ENCODE measurements at places on chromosomes 6 and 20. TPM values are rescaled to one million over a fixed set of nuclear protein-coding genes. Genes with fewer than 3 reads are reported as not detected.

The MYBL2 gene
- total RNA-seq, result 29.8 TPM

DNA sequence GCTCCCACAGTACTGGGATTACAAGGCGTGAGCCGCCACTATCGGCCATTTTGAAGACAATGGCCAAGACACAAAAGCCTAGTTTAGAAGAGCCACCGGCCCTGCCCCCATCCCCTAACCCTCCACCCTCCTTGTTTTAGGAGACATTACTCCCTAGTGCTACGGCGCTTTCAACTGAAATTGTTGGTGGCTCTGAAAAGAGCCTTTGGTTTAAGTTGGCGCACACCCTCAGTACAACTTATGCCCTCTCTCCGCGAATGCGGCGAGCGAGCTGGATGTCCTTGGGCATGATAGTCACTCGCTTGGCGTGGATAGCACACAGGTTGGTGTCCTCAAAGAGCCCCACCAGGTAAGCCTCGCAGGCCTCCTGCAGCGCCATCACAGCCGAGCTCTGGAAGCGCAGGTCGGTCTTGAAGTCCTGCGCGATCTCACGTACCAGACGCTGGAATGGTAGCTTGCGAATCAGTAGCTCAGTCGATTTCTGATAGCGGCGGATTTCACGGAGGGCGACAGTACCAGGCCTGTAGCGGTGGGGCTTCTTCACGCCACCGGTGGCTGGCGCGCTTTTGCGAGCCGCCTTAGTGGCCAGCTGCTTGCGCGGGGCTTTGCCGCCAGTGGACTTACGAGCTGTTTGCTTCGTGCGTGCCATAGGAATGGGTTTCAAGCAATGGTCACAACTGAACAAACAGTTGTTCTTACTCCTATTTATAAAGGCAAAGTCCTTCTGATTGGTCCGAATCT is 114.9 kb upstream of the BTN3A2 start:
- DNase-seq, result peak; percentile 65

- no peak for DNase-seq
Observed at GRCh38 chr20:59688999-59689398, 84.7 kb downstream of the PHACTR3 start.

The ATAT1 gene
- total RNA-seq, result 0.16 TPM

- DNase-seq, result no peak
Observed at GRCh38 chr6:81792826-81793225, 40.3 kb upstream of the TENT5A start.

The ULBP1 gene
- 1.5 TPM for total RNA-seq

DNA sequence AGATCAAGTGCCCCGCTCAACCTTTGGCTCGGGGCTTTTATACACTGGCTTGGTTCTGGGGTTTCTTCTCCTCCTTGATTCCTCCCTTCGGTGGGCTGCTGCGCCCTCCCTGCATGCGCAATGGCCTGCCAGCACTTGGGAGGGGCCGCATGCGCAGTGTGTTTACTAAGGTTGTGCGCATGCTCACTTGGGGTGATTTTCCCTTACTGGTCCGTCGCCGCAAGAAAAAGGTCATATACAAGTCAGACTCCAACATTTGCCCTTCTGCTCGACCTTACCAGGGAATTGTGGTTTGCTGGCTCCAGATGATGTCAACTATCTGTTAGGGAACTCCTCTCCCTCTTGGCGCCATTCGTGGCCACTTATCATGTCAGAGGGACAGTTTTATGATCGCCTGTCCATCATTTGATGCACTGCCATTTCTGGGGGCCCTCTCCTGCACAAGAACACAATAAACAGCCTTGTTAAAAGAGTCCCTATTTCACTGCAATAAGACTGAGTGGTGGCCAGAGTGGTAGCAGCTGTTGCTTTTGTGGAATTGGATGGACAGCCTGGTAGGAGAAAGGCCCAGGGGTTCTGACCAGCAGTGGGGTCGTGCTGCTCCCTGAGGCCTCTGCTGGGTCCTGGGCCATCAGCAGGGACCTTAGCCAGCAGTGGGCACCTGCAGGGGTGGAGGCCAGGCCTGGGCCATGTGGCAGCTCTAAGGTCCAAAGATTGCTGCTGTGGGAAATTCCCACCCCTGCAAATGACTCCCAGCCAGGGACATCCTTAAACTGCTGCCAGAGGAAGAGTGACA is 2.8 kb upstream of the LBP start:
- no peak for DNase-seq

GRCh38 chr20:59448851-59449444 is 148.5 kb downstream of the EDN3 start:
- DNase-seq, result no peak

DNA sequence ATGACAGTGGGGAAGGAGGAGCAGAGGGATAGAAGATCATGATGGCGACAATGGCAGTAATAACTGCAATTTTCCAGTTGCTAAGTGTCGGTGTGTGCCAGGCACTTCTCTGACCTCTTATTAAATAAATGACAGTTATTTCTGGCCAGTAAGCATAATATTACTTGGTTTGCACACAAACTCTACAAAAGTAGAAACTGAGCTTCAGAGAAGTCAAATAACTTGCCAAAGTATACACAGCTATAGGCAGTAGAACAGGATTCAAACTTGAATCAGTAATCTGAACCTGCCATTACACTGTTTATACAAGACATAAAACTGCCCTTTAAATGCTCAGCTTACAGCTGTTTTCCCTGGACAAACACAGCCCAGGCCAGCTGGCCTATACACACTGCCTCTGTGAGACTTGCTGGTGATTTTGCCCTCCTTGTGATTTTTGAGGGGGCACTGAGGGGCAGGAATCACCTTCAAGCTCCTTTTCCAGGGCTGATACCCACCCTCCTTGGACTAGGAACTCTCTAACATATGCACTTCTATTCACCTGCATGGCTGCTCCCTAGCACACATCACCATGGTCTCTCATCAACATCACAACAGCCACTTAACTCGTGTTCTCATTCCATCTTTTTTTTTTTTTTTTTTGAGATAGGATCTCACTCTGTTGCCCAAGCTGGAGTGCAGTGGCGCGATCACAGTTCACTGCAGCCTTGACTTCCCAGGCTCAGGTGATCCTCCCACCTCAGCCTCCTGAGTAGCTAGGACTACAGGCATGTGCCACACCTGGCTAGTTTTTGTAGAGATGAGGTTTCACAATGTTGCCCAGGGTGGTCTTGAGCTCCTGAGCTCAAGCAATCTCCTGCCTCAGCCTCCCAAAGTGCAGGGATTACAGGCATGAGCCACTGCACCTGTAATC is 63.6 kb downstream of the SLC23A2 start:
- no peak for DNase-seq

The ATRN gene
- total RNA-seq, result 6.6 TPM

The VGLL2 gene
- total RNA-seq, result not detected

- DNase-seq, result peak; percentile 60
Observed at GRCh38 chr20:43925801-43926200, 11.1 kb downstream of the TOX2 start.

GRCh38 chr20:20228351-20228750 is 139.6 kb upstream of the INSM1 start:
- DNase-seq, result no peak

DNA sequence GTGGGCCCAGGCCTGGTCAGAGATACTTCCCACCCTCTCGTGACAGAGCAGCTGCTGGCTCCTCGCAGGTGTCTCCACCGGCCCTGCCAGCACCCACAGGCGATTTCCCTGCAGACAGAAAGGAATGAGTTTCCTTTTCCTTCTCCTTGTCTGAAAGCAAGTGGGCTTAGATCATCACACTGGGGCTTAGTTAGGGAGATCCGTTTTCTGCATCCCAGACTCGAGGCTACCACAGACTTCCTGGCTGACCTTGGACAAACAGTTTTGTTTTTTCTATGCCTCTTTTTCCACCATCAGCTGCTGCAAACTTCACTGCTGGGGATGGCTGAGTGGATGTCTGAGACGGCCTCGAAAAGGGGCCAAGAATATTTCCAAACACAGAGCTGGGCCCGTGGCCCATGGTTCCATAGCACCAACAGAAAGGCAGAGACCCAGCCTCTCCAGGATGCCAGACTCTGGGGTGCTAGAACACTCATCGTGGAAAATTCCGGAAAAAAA is 86.5 kb downstream of the BANF2 start:
- no peak for DNase-seq

The SLC35F1 gene
- total RNA-seq, result not detected

DNA sequence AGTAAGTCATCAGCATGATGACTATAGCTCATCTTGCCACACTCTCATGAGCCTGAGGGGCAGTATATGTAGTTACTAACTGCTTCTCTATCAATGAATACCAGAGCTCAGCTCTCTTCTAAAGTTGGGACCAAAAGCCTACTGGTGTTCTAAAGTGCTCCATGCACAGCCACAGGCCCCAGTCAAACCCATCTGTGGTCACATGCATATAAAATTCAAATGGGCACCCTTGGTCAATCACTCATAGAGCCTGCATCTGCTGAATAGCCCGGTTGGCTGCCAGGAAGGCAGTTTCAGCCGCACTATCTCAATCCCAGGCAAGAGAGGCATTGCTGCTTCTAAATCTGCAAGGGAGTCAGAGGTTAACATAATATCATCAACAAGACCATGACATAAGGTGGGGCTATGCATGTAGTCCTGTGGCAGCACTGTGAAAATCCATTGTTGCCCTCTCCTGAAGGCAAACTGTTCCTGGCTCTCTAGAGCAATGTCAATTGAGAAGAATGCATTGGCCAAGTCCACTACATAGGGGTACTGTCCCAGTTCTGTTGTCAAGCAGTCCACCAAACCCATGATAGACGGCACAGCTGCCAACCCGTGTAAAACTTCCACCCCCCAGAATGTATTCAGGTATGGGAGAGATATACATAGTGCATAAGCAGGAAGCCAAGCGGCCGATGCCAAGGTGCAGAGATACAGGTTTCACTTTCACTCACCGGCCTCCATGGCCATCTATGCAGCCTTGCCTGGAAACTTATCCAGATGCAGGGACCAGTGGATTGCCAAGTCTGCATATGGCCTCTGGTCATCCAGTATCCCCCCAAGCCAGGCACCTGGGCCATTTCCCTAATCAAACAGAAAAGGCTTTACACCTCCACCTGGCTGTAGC is 76.2 kb downstream of the ALDH8A1 start:
- no peak for DNase-seq

DNA sequence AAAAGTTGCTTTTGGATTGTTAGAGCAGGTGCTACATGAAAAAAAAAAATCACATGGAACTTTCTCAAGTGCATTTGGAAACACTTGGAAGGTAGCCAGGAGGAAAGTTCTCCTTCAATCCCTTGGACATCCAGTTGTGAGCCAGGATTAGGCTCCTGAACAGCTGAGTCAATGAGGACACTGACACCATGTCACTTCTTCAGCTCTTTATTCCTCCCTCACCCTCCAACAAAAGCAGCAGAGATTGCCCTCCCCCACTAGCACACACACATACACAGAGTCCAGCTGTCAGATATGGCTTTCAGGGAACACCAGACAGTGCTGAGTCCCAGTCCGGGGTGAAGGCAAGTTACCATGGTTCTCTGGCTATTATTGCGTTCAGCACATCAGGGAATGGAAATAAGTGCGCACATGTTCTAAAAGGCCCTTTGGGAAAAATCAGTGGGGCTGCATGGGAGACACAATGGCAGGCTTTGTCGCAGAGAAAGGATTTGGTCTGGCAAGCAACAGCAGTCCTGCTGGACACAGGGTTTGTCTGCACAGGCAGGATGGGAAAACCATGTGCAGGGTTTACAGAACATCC is 124.7 kb upstream of the MARCKS start:
- no peak for DNase-seq

GRCh38 chr6:64224819-64225218 is 589.2 kb downstream of the PHF3 start:
- peak; percentile 46 for DNase-seq

GRCh38 chr6:161684731-161685475 is 411.0 kb upstream of the AGPAT4 start:
- no peak for DNase-seq

DNA sequence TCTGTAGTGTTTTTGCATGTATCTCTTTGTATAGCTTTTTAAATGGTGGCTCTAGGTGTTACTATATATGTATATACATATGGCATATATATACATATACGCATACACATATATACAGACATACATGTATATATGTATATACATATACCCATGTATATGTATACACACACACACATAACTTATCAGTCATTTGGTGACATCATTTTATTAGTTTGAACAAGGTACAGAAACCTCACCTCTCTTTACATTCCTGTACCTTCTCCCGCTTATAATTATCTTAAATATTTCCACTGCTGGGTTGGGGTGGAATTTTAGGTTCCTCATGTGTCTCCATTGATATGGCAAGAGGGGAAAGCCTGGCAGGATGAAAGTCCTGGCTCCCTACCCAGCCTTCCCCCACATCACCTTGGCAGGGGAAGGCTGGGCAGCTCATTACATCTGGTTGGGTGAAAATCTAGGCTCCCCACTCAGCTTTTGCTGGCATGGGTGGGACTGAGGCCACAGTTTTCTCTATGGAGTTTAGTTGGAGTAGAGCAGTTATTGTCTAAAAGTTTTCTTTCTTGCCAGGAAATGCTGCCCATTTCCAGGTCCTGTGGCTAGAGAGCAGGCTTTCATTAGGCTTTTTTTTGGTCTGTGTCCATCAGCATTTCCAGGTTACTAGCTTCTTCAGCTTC is 7.6 kb downstream of the GLO1 start:
- no peak for DNase-seq

- no peak for DNase-seq
Observed at GRCh38 chr6:57193177-57193576, 21.1 kb downstream of the BAG2 start.

The PARD6B gene
- total RNA-seq, result 2.4 TPM

The LRRN4 gene
- not detected for total RNA-seq

GRCh38 chr6:39933669-39934130 is 562 bp downstream of the MOCS1 start:
- no peak for DNase-seq

The SDCBP2 gene
- total RNA-seq, result 4.9 TPM

GRCh38 chr6:42337985-42338743 is 113.6 kb downstream of the TRERF1 start:
- DNase-seq, result no peak

DNA sequence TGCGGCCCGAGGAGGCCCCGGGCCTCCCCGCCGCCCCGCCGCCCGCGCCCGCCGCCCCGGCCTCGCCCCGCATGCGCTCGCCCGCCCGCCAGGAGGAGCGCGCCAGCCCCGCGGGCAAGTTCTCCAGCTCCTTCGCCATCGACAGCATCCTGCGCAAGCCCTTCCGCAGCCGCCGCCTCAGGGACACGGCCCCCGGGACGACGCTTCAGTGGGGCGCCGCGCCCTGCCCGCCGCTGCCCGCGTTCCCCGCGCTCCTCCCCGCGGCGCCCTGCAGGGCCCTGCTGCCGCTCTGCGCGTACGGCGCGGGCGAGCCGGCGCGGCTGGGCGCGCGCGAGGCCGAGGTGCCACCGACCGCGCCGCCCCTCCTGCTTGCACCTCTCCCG is 1.5 kb downstream of the FOXQ1 start:
- DNase-seq, result no peak

The CD93 gene
- not detected for total RNA-seq

The TMEM14A gene
- total RNA-seq, result 279 TPM

DNA sequence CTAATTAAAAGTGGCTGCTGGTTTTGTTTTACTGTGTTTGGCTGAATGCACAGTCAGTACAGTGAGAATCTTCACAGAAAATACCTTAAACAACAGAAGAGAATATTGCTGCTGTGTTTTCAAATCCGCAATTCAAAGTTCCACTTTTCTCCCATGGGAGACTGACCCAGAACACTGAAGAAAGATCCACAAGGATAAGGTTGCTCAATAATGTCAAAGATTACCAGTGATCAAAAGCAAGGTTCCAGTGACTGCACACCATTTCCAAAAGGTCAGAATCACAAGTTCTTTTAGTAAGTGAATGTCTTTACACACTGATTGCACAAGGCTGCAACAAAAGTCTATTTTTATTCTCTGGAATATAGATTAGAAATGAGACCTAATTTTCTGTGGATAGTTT is 82.3 kb downstream of the EPHA7 start:
- DNase-seq, result no peak

The TRMT11 gene
- total RNA-seq, result 7.7 TPM
